ENCODE measurements at places on chromosomes 7 and 10.
A peak's percentile ranks its signal among the peaks of the same experiment; 100 is the strongest.

DNA sequence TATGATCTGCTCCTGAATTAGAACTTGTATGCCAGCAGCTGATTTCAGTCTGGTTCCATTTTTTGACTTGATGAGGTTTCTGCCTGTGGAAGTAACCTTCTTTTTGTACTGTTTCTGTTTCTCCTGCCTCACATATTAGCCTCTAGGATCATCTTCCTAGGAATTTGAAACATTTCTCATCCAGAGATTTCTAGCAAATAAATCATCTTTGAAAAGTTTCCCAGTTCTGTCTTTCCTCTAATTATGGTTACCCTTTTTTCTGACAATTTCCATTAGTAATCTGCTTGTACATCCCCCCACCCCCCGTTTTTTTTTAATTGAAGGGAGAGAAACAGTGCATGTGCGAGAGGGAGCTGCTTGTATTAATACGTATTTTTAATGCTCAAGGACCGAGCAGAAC is 92.2 kb downstream of the NRF1 start:
- no peak for DNase-seq

DNA sequence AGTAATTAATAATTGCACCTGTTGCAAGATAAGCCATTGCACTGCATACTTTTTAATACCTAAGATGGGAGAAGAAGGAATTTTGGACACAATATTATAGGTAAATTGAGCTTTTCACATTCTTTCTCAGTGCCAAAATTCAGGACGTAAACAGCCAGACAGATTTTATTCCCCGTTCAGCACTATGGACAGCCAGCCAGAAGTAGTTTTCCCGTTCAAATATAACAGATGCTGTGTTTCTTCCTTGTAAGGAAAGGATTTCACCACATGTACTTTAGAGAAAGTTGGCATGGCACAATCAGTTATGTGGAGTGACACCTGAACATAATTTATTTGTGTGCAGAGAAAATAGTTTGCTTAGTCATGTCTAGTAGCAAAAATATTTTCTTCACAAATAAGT is 34.8 kb downstream of the SEMA3E start:
- DNase-seq = no peak

- DNase-seq = no peak
These were observed 177.3 kb upstream of the PFKP start for GRCh38 chr10:2890093-2890492.

GRCh38 chr7:151244196-151244840 is 4.2 kb downstream of the SMARCD3 start:
- DNase-seq = peak; percentile 73
